Astrocyte of the spinal cord (primary cell): ENCODE measurements at places on chromosomes 6 and 20.
A peak's percentile ranks its signal among the peaks of the same experiment; 100 is the strongest.

GRCh38 chr20:12036142-12036541, 118.4 kb downstream of the BTBD3 start:
- DNase-seq: no peak

GRCh38 chr6:42195415-42195814, 659 bp upstream of the GUCA1B start:
- no peak for DNase-seq

- peak; percentile 69 for DNase-seq
These were observed 35.9 kb downstream of the RIPOR3 start for GRCh38 chr20:50655311-50655880.

DNA sequence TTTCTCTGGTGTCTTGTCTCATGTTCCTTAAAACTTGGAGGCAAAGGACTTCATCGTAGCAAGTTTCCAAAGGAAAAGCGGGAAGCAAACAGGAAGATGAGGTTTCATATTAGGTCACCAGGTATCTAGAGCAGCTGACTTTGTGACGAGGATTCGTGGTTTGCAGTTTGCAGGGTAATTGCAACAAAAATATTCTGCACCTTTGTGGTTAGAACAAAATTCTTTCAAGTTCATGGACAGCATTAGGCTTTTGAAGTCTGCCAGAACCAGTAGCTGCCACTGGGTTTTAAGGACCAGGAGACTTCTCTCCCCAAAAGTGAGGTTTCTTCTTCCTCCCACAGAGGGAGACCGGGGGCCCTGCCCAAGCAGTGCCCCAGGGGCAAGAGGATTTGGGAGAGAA, 63.4 kb downstream of the RPP40 start:
- DNase-seq: no peak

GRCh38 chr6:137111296-137112066, 62.0 kb downstream of the IL22RA2 start:
- no peak for DNase-seq

- peak; percentile 81 for DNase-seq
These were observed 22.7 kb upstream of the RNF24 start for GRCh38 chr20:4038047-4038459.

- no peak for DNase-seq
These were observed 616 bp downstream of the CHMP4B start for GRCh38 chr20:33811776-33812151.

DNA sequence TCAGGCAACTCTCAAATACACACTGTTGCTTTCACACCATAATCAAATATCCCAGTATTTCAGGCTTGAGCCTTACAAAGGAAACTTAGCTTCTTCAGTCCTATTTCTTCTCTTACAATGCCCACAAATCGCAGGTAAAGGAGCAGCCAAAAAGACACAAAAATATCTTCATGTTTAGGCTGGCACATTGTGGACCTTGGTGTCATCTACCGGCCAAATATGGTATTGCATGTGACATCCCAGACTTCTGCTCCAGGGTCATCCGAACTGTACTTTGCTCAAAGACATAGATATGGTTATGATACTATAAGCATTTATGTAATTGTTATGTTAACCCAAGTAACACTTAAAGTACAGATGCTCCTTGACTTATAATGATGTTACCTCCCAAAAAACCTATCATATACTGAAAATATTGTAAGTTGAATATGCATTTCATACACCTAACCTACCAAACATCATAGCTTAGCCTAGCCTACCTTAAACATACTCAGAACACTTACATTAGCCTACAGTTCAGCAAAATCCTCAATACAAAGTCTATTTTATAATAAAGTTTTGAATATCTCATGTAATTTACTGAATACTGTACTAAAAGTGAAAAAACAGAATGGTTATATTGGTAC, 4.6 kb downstream of the OR2H2 start:
- peak; percentile 51 for DNase-seq

DNA sequence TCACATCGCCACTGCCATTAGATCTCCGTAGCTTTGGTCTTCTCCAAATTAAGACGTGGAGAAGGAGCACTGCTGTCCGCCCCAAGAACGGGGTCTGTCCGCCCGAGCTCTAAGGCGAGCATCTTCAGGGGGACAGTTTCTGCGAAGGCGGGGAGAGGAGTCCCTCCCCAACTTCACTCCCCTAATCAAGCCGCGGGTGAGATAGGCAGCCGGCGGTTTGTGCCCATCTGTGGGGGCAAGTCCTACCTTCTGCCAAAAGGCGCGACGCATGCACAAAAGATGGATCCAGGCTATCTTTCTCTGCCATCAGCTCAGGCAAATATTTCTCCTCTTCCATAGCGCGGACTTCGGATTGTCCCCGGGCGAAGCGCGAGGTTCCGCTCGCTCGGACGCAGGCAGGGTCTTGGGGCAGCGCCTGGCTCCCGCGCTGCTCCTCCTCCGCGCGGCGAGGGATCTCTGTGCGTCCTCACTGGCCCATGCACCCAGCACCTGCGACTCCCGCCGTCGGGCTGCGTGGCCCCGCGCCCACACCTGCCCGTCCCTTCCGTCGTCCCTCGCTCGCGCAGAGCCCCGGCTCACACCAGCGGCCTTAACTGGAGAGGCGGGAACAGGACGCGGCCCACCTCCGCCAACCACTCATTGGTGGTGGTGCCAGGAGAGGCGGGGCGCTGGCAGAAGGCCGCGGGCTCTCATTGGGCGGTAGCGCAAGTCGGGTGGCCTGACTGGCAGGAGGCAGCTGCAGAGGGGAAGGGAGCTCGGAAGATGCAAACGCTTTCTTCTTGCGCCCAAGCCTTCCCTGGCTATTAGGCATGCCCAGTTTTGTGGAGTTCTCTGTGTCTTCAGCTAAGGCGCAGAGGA, at the start of gene KHDRBS2:
TSS of gene KHDRBS2 (minus strand) at position 614 of the 858 bp plus-strand sequence.
- DNase-seq: no peak

GRCh38 chr20:4876301-4876700, 125.0 kb downstream of the SLC23A2 start:
- no peak for DNase-seq

DNA sequence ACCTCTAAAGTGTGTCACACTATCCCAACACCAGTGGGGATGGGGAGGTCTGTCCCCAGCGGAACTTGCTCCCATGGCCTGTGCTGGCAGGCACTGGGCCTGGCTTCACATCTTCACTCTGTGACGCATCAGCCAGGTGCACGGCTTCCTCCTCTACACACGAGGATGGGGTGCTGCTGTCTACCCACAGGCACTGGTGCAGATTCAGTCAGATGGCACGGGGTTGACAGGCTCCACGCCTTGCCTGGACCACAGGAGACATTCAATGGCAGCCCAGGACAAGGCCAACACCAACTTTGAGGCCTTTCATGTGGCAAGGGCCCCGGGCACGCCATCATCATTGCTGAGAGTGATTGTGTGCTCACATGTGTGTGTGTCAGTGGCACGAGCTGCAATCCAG, 92.4 kb downstream of the TMEM242 start:
- DNase-seq: no peak

- DNase-seq: peak; percentile 83
These were observed 52.6 kb downstream of the FIG4 start for GRCh38 chr6:109743739-109744138.

DNA sequence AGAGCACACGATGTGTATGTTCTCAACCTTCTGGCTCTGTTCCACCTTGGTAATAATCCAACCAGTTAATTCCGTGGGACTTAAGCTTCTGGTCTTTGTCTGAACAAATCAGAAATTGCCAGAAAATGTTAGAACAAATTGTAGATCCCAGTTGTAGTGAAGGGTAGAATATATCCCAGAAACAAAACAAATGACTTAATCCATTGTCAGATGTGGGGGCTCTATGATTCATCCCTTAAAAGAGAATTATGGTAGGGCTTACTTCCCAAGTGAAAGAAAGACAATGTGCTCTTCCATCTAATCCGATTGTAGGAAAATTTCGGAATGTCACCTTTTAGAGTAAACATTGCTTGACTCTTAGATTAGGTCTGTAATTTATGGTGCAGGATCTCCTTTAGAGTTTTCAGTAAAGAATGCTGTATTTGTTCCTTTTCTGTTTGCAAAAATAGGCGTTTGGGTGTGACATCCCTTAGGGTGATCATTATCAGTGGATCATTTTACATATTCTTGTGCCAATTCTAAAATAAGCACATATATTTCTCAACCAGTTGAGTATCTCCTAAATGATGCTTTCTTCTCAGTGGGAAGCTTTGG, 234.5 kb upstream of the ZNF217 start:
- peak; percentile 98 for DNase-seq

GRCh38 chr6:137412562-137412961, 81.6 kb downstream of the OLIG3 start:
- DNase-seq: no peak

GRCh38 chr6:2547355-2547754, 203.4 kb downstream of the MYLK4 start:
- no peak for DNase-seq

DNA sequence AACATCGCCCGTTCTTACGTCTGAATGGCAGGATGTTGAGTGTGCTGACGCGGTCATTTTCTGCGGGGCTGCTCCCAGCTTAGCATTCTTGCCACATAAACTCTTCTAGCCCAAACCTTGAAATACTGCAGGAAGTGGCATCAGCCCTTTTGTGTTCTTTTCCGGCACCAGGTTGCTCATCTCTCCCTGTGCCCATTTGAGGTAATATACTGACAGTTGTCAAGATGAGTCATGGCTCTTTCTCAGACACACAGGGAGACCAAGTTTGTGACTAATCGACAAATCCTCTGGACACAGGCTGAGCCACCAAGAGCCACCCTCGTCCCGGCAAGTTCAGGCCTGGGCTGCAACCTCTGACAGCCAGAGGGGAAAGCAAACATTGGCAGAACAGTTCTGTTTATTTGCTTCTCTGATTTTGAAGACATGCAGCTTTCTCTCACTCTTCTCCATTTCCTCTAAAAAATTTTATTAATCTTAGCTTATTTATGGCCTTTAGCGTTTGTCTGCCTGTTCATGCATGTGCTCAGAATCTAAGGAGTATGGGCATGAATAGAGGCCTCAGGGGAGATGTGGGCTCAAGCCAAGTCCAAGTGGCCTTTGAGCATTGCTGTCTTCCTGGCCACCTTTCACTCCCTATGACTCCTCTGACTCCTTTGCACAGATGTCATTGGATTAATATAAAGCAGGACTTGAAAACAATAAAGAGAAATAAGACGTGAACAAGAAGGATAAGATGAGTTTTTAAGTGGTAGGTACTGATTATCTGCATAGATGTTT, 328.2 kb upstream of the JAG1 start:
- DNase-seq: peak; percentile 75

GRCh38 chr6:11494786-11495564, 42.6 kb upstream of the TMEM170B start:
- peak; percentile 20 for DNase-seq

DNA sequence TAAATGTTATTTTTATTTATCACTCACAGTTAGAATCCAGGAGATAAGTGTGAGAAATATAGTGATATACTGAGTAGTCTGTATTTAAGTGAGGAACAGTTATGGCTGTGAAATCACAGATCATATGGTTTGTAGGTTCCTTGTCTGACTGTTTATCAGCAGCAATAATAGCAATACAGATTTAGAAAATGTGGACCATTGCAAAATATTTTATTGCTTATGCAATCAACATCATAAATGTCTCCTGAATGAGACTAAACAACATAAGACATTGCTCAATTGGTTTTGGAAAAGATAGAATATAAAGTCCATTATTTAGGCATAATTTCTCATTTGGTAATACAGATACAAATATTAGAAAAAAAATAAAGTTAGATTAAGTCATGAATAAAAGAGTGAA, 43.7 kb downstream of the CCDC170 start:
- no peak for DNase-seq

DNA sequence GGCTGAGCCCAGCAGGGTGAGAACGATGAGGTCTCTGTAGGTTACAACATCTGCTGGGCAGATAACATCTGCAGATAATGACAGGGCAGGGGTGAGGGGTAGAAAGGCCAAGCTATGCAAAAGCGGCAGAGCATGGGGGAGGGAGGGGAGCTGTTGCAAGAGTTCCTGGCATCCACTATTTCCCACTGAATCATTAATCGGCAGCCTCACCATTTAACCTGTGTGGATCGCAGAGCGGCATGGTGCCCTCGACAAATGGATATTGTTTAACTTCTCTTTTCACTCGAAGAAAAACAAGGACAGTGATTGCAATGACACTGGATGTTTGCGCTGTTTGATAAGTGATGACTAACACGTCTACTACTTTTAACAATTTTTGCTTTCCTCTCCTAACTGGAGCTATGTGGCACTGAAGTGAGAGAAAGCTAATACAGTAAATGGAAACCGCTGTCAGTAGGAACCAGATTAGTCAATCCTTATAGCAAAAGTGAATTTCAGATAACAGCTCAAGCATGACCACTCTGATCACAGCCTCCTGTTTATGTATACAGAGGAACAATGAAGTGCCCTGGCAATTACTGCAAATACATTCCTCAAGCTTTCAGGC, 381.5 kb downstream of the TFAP2A start:
- peak; percentile 1 for DNase-seq

DNA sequence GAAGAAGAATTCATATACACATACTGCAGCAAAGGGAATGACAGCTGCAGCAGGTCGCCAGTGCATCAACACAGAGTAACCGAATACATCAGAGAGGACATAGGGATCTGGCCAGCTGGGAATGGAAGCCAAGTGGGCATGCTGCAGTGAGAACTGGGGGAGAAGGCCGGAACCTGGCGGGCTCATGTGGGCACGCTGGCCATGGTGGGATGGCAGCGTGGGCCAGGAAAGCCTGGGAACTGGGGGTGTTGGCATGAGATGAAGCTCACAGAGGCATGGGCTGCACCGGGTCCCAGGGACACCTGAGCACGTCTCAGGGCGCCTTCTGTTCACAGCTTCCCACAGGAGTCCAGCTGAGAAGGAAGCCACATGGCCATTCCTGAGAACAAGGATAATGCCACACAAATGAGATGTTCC, 139.5 kb upstream of the AGPAT4 start:
- no peak for DNase-seq

DNA sequence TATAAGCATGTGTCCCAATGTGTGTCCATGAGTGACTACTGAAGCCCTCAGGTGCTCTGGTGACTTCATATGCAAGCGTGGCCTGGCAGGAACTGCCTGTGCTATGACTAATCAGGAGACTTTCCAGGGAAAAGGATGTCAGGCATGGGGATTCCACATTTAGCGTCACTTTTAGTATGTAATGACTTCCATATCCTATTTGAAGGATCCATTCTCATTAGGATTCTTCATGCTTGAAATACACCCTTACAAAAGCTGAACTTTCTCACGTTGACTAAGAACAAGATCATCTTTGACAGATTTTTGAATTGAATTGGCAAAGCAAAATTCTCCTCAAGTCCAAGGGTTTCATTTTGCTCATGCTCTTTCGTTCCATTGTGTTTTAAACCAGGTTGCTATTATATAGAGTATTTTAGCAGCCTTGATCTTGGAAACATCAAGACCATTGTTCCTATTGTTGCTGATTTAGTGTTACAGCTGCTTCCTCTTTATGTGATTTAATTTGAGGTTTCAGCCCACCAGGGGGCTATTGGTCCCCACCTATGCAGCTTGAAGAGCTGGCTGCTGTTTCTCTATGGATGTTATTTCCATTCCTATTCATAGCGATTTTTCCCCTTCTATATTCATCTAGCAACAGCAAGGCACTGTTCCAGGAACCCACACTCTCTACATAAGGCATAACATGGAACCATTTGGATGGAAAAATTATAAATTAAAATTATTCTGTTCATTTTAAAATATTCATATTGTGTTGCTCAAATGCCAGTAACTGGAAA, 418.6 kb downstream of the CDKAL1 start:
- peak; percentile 77 for DNase-seq
